ENCODE measurements at places on chromosomes 7 and 10.
A peak's percentile ranks its signal among the peaks of the same experiment; 100 is the strongest.

GRCh38 chr7:18667466-18667865 is 171.9 kb downstream of the HDAC9 start:
- no peak for DNase-seq

DNA sequence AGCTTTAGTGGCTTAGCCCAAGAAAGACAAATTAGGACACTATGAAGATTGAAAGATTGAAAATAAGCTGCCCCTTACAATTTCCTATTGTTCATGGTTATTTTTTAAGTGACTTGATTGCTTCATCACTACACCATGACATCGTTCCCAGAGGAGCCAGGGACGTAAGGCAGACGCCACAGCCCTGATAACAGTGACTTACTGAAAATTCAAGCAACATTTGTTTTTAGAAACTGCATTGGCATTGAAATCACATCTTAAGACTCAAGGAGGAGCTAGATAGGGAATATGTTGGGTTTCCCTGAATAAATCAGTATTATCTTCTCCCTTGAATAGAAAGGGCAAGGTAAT is 38.7 kb upstream of the ANK3 start:
- no peak for DNase-seq

DNA sequence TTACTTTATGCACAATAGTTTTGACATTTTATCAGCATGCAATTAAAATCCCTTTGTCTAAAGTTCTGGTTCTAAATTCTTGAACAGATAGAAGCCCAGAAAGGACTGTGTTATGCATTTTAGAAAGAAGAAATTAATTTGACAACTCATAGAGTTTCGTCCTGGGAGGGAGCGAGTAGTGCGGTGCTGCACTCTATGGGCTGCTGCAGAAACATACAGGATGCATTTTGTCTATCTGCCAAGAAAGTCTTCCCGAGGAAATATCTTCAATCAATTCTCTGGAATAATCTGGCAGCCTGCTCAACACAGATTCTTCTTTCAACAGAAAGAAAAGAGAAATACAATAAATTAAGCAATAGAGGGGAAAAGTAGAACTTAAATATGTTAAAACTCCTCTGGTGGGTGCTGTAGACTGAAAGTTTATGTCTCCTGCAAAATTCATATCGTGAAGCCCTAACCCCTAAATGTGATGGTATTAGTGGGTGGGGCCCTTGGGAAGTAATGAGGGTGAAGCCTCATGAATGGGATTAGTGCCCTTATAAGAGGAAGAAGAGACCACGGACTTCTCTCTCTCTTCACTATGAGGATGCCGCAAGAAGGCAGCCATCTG is 39.0 kb upstream of the IFRD1 start:
- DNase-seq: no peak

GRCh38 chr10:91163269-91163868 is 57.1 kb upstream of the PCGF5 start:
- DNase-seq: peak; percentile 72

DNA sequence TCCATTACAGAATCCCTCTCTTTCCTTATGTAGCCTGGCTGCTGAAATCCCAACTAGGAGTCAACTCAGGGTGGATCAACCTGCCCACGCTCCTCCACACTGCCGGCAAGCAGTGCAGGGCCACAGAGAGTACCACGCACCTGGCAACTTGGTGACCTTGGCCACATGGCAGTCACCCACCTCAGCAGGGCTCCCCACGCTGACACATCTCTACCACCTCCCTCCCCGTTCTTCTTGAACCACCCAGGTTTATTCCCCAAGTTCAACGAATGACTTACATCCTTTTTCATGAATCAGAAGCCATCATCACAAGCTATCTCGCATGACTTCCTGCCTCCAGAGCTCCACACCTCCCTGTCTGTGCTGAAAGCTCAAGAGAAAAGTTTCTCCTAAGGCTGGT is 153.4 kb downstream of the GRID1 start:
- no peak for DNase-seq

DNA sequence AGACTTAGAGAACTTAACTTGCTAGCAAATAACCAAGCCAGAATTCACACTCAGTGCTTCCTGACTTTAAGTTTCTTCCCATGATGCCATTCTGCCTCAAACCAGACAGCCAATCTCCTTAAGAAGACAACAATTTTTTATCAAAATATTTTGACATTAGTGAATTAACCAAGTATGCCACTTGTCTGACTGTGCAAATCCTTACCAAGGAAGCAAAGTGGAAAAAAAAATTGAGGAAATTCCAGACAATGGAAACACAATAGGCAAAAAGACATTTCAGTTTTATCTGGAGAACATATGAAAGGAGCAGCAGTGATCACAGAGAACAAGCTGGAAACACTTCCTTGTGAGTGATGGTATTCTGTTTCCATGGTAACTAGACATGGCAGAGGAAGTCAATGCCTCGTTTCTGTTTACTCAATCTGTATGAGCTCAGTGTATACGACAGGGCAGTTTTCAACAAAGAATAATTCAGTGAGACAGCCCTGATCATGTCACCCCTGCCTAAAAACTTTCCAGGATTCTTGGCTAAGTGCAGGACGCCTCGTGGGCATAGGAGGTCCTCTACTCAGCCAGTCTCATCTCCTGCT is 114.2 kb downstream of the DYNC1I1 start:
- no peak for DNase-seq

DNA sequence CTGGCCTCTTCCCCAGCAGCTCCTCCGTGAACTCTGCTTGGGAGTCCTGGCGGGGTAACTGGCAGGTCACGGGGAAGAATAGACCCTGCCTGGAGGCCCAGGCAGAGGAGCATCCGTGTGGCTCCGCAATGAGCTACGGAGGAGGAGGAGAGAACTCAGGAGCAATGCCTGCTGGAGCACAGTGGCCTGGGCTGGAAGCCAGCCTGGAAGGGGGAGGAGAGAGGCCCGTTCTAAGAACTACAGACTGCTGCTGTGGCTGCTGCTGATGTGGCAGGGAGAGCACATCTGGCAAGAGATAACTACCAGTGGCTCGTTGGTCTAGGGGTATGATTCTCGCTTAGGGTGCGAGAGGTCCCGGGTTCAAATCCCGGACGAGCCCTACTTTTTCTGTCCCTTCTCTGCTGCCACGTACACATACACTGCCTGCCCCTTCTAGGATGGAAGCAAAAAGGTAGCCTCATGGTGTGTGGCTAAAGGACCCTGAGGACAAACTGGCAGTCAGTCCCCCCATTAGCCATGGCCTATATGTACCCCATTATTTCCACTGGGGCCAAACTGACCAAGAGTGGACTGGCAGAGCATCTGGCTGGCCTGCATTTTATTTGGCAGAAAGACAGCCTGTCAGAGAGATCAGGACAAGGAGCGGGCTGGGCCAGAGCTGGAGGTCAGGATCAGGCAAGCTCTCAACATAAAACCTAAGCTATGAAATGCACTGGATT is 7.7 kb upstream of the OPN1SW start:
- DNase-seq: no peak

DNA sequence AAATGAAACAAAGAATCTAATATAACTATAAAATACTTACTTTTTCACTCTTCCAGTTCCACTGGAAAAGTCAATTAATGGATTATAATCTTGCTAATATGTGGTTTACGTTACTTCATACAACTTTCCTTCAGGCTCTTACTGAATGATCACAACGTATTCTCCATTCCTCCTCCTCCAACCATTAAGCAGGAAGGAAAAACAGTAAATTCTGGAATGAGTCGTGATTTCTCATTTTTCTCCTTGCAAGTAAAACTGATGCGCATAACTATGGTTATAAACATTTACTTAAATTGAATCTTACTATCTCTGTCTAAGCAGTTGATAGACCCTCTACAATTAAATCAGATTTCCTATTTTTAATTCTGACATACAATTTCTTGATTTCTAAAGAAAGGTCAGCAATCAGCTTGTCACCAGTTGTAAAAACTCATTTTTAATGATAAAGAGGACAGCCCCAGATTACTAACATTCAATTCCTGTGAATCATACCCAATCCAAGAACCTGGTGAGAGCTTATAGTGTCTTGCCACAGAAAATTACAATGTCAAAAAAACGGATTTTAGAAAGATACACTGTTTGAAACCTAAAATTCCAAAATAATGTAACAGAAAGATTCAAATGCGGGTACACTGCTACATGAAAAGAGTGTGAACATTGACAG is 64.3 kb downstream of the EZH2 start:
- DNase-seq: no peak

- DNase-seq: no peak
These were observed 101.3 kb downstream of the TCERG1L start for GRCh38 chr10:131210181-131210580.

- DNase-seq: no peak
These were observed 476.5 kb downstream of the GPAM start for GRCh38 chr10:111707076-111707475.

DNA sequence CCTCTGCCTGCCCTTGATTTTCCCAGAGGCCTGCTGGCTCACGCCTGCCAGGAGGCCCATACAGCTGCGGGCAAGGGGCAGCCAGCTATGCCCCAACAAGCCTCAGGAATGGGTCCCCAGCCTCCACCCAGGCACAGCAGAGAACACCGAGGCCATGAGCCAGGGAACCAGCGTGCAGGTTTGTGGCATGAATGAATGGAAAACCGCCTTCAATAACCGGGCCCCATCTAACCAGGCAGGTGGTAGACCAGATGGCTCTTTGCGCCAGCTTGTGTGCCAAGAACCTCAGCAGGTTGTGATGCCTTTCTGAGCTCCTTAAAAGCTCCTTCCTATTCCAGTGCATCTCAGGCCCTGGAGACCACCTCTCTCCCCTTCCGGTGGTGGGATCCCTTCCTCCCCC is 50.2 kb downstream of the ELFN1 start:
- DNase-seq: no peak

DNA sequence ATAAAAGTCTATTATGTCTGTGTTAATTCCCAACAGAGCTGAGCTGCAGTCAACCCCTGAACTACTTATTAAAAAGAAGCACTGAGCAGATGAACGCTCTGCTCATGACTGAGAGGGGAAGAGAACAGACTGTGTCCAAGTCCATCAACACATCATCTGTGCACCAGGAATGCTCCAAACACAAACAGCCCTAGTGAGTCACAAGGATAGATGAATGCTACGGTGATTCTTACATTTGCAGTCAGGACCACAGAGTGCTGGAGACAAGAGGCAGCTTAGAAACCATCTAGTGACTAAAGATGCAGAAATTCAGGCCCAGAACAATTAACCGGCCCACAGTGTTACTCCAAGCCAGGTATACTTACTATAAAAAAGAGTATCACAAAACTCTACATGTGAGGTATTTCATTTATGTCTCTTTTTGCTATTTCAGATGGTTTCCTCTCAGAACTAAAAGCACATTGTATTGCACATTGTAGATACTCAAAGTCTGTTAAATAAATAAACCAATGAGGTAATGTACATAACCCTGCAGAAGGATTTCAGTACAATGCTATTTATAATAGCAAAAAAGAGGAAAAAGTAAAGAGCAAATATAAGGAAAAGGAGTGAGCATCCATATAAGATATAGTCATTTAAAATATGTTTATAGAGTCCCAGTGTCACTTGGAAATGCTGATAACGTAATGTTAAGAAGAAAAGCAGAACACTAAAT is 159.2 kb downstream of the KCNMA1 start:
- DNase-seq: no peak

DNA sequence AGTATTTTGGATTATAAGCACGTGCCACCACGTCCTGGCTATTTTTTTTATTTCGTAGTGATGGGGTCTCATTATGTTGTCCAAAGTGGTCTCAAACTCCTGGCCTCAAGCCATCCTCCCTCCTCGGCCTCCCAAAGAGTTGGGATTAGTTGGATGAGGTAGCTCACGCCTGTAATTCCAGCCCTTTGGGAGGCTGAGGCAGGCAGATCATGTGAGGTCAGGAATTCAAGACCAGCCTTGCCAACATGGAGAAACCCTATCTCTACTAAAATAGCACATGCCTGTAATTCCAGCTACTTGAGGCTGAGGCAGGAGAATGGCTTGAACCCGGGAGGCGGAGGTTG is 21.8 kb upstream of the YWHAG start:
- no peak for DNase-seq

- no peak for DNase-seq
These were observed 171.2 kb downstream of the ARHGAP12 start for GRCh38 chr10:31757386-31757791.

DNA sequence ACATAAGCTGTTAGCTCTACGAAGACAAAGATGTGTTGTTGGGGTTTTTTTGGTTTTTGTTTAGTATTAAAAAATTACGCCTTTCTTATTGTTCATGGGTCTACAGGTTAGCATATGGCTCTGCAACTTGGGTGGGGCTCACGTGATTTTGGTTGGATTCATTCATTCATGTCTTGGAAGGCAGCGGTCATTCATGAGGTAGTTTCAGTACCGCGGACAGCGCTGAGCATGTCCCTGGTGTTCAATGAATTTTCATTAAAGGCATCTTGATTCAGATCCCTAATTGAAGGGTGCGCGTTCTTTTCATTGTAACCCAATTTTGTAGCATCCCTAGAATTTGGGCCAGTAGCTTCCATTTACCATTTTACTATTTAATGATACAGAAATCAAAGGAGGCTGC is 42.9 kb upstream of the TCERG1L start:
- no peak for DNase-seq

GRCh38 chr10:62154231-62154630 is 114.4 kb downstream of the RTKN2 start:
- DNase-seq: no peak

DNA sequence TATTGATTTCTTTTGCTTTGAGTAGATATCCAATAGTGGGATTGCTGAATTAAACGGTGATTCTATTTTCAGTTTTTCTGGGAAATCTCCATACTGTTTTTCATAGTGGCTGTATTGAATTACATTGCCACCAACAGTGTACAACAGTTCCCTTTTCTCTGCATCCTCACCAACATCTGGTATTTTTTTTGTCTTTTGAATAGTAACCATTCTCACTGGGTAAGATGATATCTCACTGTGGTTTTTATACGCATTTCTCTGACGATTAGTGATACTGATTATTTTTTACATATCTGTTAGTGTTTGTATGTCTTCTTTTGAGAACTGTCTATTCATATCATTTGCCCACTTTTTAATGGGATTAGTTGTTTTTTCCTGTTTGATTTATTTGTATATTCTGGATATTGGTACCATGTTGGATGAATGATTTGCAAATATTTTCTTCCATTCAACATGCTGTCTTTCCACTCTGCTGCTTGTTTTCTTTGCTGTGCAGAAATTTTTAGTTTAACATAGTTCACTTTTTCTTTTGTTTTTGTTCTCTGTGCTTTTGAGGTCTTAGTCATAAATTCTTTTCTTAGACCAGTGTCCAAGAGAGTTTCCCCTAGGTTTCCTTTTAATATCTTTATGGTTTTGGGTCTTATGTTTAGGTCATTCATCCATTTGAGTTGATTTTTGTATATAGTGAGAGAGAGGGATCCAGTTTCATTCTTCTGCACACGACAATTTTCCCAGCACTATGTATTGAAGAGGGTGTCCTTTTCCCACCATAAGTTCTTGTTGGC is 584.7 kb downstream of the PHTF2 start:
- no peak for DNase-seq

- peak; percentile 73 for DNase-seq
These were observed 105.8 kb downstream of the ELMO1 start for GRCh38 chr7:37342688-37343471.

GRCh38 chr10:75015442-75015841 is 96.0 kb upstream of the SAMD8 start:
- no peak for DNase-seq

GRCh38 chr10:113459626-113460280 is 93.1 kb upstream of the HABP2 start:
- DNase-seq: no peak

DNA sequence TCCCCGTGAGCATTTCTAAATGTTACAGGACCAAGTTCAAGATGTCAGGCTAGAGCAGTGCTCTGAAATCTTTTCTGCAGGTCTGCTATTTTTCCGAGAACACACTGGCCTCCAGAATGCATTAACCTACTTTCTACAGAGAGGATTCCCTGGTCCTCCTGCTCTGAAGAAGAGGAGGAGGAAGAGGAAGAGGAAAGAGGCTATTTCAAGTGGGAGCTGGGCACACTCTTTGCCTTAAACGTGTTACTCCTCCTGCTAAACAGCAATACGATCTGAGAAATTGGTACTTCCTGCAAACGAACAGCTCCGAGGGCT is 157.4 kb downstream of the FRMD4A start:
- no peak for DNase-seq

Measured in stimulated activated naive B cell treated with anti-CD40 and anti-IgM and Interleukin-4, amounts not matched to agents 10 μg/mL and 1 μg/mL and 100 μg/mL, for 72 hours (primary cell).